Fibroblast of skin of abdomen (primary cell): ENCODE measurements at places on chromosomes 11 and 22.

- DNase-seq = no peak
Observed at GRCh38 chr22:33357981-33358399, 299.8 kb upstream of the SYN3 start.

GRCh38 chr11:122363296-122363695 is 247.3 kb upstream of the BLID start:
- no peak for DNase-seq

- DNase-seq = peak; percentile 77
Observed at GRCh38 chr11:69131644-69132300, 24.0 kb upstream of the SMIM38 start.

DNA sequence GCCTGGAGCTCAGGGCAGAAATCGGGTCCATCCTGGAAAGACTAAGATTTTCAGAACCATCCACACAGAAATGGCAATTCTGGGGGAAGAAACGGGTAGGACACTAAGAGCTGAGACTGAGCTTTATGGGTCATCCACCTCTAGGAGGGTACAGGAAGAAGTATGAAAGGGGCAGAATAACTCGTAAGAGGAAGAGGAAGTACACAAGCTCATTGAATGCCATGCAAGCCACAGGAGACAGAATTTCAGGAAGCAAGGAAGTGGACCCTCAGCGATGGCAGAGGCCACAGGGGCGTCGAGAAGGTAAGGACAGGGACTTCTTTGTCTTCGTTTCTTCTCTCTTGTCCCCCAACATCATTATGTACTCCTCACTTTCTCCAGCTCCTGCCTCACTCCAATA is 169.6 kb downstream of the MAML2 start:
- no peak for DNase-seq

DNA sequence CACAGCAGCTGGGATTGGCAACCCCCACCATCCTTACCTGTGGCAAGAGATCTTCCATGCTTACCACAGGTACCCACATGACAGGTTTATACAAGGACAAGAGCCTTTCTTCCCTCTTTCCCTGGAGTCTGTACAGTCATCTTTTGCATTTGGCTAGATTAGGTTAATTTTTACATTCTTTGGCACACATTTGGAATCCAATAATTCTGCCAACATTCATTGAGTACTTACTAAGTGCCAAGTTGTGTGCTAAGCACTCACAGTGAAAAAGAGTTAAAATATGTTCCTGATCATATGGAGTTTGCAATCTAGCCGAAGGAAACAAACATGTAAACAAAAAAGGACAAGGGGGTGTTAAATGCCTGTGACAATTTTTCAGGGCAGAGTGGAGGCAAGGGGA is 50.0 kb upstream of the OPCML start:
- no peak for DNase-seq

DNA sequence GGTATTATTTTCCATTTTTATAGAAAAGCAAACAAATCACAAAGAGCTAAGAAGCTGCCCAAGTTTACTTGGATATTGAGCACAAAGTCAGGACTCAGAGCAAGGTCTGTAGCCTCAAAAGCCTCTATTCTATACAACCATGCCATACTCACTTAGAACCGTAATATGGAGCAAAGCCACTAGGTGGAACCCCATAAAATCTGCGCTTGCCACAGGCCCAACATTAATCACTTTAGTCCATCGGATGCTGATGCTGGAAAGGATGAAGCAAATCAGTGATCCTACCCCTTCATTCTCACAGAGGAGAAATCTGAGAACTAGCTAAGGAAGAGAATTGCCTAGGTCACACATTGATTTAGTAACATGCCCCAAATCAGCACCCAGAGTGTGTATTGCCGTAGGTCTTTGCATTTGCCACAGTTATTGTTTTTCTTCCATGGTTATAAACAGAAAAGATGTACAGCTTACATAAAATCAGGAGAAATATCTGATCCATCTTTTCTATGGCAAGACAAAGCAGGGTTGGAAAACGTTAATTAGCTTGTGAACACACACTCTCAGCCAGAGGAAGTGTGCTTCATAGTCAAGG is 56.7 kb upstream of the RAB38 start:
- peak; percentile 45 for DNase-seq

GRCh38 chr11:121417055-121417551 is 35.0 kb upstream of the SORL1 start:
- peak; percentile 94 for DNase-seq

- no peak for DNase-seq
Observed at GRCh38 chr11:30435488-30435887, 112.6 kb downstream of the ARL14EP start.

DNA sequence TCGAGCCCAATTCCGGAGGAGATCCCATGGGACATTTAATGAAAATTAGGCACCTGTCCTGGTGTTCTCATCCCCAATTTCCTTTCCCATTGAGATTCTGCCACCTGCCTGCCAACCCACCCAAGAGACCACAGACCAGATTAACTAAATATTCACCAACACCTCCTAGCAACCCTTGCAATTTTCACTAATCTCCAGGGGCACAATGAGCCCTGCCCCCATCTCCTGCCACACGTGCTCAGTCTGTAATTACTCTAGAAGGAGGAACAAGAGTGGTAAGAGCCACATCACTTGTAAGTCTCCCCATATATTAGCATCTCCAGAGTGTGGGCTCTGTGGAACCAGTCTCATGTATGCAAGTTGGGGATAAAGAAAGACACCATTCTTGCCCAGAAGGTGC is 38.0 kb downstream of the IL18BP start:
- no peak for DNase-seq

DNA sequence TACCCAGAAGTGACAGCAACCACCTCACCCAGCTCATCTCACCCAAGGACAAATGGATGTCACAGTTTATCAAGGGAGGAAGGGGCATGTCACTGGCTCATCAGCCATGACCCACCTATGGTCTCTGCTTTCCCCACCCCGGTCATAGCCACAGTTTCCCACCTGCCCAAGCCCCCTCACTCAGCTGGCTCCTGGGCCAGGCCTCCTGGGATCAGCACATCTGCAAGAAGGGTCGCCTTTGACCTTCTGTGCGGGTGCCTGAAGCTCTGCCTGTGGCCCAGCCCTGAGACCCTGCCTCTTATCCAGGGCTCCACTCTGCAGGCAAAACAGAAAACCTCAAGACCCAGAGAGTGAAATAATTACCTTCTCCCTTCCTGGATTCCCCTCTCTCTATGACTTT is 236.4 kb downstream of the BUD13 start:
- DNase-seq = no peak

- peak; percentile 86 for DNase-seq
Observed at GRCh38 chr22:35446365-35446764, 46.4 kb downstream of the MCM5 start.

DNA sequence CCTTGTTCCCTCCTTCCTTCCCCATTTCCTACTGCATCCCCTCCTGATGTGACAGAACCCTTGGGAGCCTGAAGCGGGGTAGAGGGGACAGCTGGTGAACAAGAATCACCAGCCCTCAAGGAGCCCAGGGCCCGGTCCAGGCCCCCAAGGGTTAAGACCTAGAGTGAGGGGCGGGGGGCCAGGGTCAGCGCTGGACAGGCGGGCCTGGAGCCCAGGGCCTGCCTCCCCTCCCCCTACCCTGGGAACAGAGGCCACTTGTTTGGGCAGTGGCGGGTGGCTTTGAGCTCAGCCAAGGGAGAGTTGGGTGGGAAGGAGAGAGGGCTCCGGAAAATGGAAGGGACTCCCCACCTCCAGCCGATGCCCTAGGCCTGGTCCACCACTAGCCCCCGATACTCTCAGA is 2.1 kb downstream of the ARAP1 start:
- DNase-seq = no peak

DNA sequence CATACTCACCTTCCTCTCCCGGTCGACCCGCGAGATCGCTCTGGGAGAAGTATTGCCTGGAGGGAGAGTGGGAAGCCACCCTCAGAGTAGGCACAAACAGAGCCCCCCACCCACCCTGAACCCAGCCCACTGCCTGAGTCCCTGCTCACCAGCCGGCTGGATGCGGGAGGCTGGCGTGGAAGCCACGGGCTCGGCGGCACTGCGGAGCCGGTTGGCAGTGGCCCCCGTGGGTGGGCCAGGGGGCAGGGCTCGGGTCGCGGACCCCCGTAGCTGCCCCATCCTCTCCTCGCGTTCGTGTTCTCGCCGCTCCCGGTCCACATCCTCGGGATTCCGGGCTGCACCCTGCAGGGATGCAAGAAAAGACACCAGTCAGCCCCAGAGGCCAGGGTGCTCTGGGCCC is 21.4 kb upstream of the TMEM184B start:
- no peak for DNase-seq

DNA sequence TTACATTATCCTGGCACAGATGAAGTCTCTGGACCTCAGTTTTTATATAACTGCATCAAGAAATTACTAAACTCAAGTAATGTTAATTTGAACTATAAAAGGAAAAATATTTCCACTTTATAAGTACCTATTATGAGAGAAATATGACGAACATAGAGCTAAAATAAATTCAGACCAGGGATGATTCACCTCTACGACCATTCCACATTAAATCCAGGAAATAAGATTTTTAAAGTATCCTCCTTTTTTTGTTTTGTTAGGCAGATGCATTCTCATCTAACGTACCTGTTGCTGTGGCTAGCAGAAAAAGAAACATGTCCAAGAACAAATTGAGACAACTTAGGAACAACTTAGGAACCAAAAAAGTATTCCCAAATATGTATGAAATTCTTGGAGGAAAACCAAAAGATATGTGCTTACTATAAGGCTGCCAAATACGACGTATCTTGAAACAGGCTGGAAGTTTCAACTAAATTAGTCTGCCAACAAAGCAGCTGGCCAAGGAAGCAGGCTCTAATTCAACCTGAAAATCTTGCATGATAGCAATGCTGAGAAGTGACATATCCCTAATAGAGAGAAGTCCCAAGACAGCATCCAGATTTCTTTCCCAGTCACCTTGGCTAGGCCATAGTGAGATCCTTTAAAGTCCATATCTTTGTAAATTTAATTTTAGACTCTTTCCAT is 15.7 kb downstream of the SPTY2D1 start:
- peak; percentile 42 for DNase-seq

DNA sequence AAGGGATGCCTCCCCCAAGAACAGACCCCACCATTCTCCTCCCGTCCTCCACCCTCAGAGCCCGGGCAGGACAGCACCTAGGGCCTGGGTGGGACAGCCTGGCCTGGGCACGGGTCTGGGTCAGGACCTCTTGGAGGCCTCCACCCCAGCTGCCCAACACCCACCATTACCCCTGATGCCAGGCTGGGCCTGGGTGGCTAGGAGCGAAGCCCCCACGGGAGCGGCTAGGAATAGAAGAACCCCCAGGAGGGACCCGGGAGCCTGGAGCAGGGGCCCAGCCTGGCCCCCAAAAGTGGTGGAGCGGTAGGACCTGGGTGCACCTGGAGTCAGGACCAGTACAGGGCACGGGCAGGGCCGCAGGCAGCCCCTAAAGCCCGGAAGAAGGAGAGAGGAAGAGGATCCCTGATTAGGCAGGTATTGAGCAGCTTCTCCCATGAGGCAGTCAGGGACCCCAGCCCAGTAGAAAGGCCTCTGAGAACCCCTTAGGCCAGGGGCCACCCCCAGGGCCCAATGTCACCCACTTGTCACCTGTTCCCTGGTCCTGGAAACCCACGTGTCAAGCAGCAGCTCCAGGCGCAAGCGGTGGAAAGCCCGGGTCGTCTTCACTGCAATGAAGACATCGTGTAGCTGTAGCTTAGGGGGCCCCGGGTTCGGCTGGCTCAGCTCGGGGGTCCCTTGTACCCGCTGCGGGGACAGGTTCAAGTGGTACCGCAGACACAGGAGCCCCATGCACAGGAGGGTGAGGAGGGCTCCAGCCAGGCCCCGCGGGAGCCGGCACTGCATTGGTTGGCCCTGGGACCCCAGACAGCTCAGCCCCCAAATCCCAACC is 575 bp downstream of the MFNG start:
- no peak for DNase-seq

DNA sequence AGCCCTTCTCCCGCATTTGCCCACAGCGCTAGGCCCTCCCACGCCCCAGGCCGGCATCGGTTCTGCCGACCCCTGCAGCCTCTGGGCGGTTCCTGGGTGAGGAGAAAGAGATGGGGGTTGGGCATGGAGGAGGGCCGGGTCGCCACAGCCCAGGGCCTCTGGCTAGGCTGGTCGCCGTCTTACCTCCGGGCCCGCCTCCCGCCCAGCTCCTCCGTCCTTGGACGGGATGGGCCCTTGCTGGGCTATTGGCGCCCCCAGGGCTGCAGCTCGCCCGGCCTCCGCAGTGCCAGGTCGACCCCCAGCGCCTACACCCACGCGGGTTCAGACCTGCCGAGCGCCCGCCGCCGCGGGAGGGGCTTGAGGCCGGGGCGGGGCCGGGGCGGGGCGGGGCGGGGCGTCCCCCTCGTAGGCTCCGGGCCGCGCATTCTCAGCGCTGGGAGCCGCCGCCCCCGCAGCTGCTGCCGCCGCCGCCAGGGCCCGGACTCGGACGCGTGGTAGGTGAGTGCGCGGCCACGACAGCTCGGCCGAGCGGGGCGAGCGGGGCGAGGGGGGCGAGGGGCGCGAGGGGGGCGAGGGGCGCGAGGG is at the start of gene CD151:
TSS of gene CD151 (plus strand) at position 424 of the 585 bp plus-strand sequence. CDS start 3,118 bp downstream, outside the sequence.
- peak; percentile 58 for DNase-seq

DNA sequence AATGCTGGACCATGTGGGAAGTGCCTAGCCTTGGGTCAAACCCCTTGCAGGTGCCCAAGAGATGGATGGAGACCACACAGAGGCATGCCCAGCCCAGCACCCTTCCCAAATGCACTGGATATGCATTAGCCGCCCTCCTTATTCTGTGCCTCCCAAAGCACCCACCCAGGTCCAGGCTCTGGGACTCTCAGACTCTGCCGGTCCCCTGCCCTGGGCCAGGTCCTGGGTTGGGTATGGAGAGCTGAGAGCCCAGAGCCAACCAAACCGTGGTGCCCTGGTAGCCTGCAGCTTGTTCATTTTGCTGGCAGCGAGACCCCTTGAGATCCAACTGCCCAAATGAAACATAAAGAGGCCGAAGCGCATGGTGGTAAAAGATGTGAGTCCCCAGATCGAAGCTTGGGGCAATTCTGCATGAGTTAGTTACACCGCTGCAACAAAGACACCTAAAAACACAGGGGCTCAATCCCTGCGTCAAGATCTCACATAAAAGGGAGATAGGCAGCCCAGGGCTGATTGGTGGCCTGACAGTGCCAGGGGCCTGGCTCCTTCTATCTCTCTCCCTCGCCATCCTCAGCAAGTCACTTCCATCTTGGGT is 61.5 kb downstream of the MYEOV start:
- DNase-seq = no peak

GRCh38 chr22:32326647-32327046 is 31.0 kb upstream of the RFPL3 start:
- no peak for DNase-seq

DNA sequence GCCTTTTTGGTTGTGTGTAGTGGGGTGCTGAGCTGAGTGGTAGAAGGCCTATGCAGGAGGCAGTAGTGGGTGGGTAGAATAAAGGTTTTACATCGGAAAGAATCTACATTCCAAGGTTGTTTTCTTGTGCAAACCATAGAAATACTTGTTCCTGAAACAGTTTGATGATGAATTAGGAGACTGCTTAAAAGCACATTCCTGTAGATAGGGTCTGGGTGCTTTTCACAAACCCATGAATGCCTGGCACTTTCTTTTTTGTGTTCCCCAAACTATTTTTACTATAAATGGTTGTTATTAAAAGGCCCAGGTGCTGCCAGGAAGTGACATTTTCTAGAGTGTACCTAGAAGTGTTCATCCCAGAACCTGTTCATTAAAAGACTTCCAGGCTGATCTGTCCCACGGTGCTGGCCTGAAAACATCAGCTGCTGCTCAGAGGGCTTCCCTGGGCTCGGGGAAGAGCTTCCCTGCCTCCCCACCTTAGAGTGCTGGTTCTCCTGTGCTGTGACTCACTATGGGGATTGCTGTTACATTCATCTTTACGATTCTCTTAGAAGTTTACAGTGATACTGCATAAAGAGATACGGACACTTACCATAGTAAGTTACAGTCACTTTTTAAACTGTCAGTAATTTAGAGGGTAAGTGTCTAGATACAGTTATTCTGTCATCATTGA is 27.9 kb downstream of the PPFIA1 start:
- DNase-seq = peak; percentile 46

- no peak for DNase-seq
Observed at GRCh38 chr22:30890686-30891442, 77.7 kb downstream of the MORC2 start.
